ENCODE measurements at places on chromosomes 5 and 9.
A peak's percentile ranks its signal among the peaks of the same experiment; 100 is the strongest.

DNA sequence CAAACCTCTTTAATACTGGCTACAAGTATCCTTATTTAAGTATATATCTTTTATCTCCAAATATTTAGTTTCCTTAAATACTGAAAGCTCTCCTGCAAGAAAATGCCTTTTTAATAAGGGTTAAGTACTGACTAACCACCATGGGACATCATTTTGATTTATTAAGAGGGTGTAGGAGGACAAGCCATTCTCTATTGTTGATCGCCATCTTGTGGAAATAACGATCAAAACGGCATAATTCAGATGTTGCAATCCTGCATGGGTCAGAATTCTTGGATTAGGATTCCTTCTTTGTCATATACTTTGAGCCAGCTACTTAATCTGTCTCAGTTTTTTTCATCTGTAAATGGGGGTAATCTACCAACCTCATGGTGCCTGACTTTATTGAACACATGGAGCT is 28.7 kb upstream of the C5orf46 start:
- peak; percentile 39 for DNase-seq

DNA sequence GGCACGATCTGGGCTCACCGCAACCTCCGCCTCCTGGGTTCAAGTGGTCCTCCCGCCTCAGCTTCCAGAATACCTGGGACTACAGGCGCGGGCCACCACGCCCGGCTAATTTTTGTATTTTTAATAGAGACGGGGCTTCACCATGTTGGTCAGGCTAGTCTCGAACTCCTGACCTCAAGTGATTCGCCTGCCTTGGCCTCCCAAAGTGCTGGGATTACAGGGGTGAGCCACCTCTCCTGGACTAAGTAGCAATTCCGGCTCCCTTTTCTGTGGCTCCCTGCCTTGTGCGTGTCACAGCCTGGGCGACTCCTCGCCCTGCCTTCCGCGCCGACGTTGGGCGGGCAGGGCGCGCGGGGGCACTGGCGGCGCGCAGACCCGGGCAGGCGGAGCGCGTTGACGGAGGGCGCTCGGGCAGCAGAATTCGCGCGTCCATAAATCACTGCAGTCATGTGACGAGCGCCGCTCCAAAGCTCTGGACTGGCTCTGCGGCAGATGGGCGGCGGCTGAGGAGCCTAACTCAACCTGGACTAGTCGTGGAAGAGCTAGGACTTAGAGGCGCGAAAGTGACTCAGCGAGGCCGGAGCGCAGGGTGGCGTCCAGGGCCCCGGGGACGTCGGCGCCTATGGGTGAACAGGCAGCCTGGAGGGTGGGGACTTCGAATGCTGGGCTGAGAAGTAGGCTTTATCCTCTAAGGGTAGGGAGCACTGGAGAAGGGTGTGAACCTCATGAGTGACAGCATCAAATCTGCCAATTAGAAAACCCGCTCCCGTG is 1.4 kb upstream of the CIZ1 start:
- DNase-seq: peak; percentile 91

DNA sequence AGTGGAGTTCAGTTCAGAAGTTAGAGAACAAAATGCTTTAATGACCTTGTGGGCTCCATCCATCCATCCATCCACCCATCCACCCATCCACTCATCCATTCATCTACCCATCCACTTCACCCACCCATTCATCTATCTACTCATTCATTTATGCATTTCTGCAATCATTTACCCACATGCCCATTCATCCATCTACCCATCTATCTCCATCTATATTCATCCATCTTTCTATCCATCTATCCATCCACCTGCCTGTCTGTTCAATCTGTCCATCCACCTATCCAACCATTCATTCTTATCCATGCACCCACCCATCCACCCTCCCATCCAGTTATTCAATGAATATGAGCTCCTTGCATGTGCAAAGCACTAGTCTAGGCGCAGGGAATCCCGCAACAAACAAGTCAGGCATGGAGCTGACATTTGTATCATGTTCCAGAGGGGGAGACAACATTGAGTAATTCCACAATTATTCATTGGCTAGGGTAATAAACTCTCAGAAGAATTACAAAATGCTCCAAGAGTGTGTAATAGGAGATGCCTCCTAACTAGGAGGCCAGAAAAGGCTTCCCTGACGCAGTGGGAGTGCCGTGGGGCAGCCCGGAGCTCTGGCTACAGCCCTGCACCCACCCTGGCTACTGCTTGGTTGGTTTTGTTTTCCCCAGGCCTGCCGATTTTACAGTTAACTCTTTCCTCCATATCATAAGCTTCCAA is 211.2 kb downstream of the NXNL2 start:
- peak; percentile 94 for DNase-seq

- DNase-seq: peak; percentile 73
Measured at GRCh38 chr5:14270209-14270702, 127.1 kb downstream of the TRIO start.

DNA sequence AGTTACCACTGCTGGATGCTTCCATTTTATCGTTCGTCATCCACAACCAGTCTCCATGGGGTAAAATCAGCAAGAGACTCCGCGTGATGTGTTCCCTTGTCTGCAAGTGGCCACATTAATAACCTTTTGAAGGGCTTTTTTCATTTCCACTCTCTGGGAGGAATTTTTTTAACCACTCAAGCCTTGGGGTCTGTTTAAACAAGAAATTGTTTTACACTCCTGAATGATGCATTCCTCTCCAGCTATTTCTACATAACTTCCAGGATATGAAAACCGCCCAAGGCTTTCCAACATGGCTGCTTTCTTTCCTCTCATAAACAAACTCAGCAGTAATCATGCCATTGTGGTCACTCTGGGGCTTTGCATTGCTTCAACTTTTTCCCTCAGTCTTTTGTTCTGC is 217.2 kb upstream of the DAPK1 start:
- peak; percentile 96 for DNase-seq

DNA sequence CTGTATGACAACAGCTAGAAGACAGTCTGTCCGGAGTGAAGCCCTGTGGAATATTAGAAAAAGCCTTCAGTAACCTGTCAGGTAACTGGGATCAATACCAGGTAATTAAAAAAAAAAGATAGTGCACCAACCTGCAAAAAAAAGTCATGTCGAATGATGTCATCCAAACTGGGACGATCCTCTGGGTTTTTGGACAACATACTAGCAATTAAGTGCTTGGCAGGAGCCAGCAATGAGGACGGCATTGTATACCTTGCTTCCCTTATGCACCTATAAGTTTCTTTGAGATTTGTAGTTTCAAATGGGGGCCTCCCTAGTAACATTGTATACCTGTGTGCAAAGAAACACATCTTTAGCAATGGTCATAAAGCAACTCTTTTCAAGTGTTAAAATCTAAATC is 2.8 kb downstream of the PLK2 start:
- no peak for DNase-seq

GRCh38 chr9:23731353-23731752 is 94.7 kb downstream of the ELAVL2 start:
- no peak for DNase-seq

DNA sequence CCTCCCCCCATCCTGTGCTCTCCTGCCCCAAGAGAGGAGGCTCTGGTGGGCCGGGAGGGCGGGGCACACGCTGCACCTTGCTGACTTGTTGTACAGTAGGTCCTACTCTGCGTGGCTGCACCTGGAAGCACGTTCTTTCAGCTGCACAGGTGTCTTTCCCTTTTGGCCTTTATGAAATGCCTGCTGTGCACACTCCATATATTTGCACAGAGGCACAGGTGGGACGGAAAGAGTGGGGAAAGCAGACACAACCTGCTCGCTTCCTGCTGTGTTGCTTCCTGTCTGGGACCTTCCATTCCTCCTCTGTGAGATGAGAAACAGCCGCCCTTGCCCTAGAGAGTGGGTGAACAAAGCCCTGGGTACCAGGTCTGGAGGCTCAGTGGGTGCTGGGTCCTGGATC is 4.8 kb downstream of the USP20 start:
- DNase-seq: no peak

- no peak for DNase-seq
Measured at GRCh38 chr9:98999152-98999525, 55.4 kb downstream of the COL15A1 start.

DNA sequence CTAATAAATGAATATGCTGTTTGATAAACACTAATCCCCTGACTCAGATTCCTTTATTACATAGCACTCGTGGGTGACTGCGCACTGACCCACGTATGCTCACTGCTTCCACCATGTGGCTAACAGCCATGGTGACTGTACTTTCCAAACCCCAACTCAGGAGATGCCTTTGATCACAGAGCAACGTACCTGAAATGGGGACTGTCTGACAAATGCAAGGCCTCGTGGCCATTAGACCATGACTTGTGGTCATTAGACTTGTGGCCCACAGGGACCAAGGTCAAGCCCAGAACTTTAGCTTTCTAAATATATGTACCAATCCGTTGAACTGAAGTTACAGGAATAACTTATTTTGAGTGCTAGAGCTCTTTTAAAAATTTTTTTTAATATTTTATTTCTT is 46.6 kb downstream of the CYFIP2 start:
- DNase-seq: peak; percentile 67

- peak; percentile 90 for DNase-seq
Measured at GRCh38 chr9:108551030-108551841, 304.6 kb downstream of the ACTL7B start.

GRCh38 chr9:4970970-4971641 is 14.0 kb upstream of the JAK2 start:
- no peak for DNase-seq
